ENCODE measurements at places on chromosomes 3 and 15.
A peak's percentile ranks its signal among the peaks of the same experiment; 100 is the strongest.

GRCh38 chr15:49238342-49238741 is 68.3 kb downstream of the GALK2 start:
- DNase-seq: peak; percentile 40

DNA sequence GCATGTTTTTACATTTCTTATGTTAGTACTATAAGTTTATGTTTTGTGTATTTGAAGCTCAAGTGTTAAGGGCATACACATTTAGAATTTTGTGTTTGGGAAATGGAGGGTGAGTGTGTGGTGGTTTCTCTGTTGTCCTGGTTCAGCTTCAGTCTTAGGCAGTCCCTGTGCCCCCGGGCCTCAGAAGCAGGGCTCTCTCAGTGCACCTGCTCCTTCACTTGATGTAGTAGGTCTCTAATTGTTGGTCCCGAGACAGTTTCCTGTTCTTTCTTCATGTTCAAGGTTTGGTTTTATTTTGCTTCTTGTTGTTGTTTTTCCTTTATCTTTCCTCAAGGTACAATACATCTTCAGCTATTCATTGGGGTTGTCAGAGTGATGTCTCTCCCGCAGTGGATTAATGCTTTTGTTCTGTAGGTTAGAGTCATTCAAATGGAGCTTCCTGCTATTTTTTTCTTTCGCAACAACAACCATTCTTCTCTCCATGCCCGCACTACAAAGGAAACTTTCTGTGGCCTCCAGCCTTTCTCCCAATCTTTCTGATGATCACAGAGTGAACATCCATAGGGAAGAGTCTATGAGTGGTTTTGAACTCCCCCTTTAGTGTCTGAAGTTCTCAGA is 177.8 kb upstream of the GOLGA6L4 start:
- DNase-seq: no peak

GRCh38 chr3:73580343-73580742 is 44.4 kb downstream of the PDZRN3 start:
- no peak for DNase-seq

- DNase-seq: no peak
Measured at GRCh38 chr3:192917028-192917403, 640 bp downstream of the MB21D2 start.

DNA sequence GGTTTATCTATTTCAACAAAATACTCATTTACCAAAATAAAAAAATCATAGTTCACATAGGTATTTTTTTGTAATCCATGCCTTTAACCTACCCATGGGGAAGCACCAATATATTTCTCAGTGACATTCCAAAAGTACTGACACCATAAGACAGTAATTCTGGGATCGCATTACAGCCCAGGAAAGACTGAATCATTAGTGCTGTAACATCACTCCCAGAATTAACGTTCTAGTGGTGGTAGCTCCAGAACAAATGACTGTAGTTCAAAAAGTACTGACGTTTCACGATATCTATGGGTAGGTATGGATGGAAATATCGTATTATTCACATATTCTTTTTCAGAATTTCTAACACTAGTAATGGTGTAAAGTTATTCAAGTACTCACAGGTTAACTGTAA is 54.3 kb upstream of the NEK10 start:
- DNase-seq: peak; percentile 80

DNA sequence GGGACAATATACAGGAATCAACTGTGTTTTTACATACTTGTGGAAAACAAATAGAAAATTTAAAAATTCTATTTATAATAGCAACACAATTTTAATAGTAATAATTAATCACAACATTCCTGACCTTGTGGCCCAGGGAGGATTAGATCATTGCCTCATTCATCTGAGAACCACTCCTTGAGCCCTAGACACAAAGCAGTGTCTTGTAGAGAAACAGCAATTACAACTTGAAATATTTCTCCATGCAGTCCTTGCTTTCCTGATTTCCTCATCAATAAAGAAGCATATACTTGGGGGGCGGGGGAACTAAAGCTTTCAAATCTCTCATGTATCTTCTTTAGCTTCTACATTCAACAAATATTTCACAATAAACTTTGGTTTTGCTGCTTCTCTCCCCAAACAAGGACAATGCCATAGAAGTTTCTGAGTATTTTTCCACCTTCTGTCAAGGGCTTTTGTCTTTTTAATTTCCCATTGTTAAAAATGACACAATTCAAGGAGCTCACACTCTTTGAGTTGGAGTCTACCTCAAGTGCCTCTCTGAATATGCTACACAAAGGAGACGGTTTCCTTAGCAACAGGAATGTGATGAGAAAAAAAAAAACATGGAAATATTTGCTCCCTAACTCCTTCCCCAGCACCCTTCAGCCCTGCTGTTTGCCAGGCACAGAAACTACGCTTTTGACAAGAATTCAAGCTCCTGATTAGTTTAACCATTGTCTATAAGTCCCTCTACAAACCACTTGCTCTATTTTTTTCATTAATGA is 118.8 kb downstream of the ARPP21 start:
- DNase-seq: no peak

DNA sequence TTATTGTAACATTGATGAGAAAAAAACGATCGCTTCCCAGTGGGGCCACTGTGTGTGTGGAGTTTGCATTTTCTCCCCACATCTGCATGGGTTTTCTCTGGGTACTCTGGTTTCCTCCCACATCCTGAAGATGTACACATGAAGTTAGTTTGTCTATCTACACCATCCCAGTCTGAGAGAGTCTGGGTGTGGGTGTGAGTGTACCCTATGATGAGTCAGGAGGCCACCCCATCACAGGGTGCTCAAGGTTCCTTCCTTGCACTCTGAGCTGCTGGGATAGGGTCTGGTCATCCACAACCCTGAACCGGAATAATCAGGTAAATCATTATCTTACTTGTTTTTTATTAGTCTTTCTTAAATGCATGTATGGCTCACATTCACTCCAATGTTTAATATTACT is 457.1 kb downstream of the NTRK3 start:
- DNase-seq: no peak

- DNase-seq: no peak
Measured at GRCh38 chr3:23439080-23439479, 236.0 kb downstream of the UBE2E2 start.

GRCh38 chr3:39192490-39193092 is at the start of gene XIRP1:
Gene XIRP1, minus strand, starts transcription at chr3:39192595. Its CDS starts 3,150 bp downstream, at chr3:39189445.
- peak; percentile 79 for DNase-seq
